Fibroblast of villous mesenchyme (primary cell): ENCODE measurements at places on chromosomes 16 and 17.

DNA sequence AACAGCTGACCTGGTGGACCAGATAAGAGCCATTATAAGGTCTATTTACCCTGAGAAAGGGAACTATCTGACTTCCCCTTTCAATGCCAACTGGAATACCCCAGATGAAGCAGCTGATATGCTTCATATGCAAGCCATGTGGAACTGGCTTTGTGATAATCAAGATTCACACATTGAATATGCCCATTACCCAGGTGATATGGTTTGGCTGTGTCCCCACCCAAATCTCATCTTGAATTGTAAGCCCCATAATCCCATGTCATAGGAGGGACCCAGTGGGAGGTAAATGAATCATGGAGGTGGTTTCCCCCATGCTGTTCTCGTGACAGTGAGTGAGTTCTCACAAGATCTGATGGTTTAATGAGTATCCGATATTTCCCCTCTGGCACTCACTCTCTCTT lies 42.1 kb downstream of the IKZF3 start:
- DNase-seq: no peak

GRCh38 chr17:16415031-16415924 lies at the start of gene TRPV2:
TRPV2 (plus strand) TSS chr17:16415571; CDS start chr17:16417669, 2,098 bp downstream.
- DNase-seq: peak; percentile 22

DNA sequence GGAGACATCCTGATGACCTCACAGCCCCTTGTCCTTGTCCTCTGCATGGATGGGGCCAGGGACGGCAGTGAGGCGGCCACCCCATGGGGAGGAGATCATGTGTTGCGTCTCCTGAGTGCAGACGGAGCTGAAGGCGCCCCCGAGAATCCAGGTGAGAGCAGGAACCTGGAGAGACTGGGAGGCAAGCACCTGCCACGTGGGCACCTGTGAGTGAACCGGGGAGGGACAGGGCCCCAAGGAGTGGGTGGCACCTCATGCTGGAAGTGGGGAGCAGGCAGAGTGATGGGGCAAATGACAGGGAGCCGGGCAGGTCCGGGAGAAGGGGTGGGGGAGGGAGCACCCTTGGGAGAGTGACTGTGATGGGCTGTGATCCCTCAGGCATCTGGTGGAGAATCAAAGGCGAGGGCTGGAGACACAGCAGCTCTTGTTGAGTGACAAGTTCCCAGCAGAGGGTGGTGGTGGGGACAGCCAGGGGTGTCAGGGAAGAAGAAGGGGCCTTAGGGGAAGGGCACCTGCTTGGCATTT lies 174.3 kb upstream of the CHMP6 start:
- no peak for DNase-seq

- DNase-seq: peak; percentile 63
These were observed 46.0 kb upstream of the NF1 start for GRCh38 chr17:31048780-31049179.

DNA sequence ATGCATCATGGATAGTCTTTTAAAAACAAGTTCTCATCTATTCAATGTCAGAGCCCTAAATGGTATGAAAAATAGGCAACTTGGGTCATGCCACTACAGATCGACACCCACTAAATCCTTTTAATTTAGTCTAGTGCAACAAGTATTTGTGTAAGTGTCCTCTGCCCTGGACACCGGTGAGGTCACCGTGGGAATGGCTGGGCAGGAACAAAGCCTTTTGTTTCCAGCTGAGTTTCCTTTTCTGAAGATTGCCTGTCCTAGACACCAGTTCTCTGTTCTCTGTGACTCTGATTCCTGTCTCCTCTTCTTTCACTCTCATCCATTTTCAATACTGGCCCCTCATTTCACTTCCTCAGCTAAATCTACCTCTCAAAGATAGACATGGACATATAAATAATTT lies 446.5 kb downstream of the MAF start:
- no peak for DNase-seq

- no peak for DNase-seq
These were observed 58.7 kb downstream of the PLXDC1 start for GRCh38 chr17:39092692-39093230.

- DNase-seq: no peak
These were observed 69.9 kb upstream of the HSBP1 start for GRCh38 chr16:83737729-83738354.

DNA sequence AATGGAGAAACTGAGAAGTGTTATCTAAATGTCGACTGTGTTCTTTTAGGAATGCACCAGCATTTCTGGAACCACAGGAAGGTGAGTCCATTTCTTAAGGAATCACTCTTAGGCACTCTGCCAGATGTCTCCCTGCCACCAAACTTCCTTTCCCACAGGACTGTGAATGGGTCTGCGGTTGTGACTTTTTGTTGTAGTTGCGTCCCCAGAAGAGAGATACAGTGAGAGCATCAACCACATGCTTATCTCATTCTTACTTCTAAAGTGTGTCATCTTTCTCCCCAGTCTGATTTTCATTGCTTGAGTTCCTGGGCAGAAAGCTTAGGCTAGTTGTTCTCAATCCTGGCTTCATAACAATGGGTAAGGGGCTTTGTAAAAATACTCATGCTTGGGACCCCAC lies 13.4 kb downstream of the ITPRIPL2 start:
- DNase-seq: no peak

DNA sequence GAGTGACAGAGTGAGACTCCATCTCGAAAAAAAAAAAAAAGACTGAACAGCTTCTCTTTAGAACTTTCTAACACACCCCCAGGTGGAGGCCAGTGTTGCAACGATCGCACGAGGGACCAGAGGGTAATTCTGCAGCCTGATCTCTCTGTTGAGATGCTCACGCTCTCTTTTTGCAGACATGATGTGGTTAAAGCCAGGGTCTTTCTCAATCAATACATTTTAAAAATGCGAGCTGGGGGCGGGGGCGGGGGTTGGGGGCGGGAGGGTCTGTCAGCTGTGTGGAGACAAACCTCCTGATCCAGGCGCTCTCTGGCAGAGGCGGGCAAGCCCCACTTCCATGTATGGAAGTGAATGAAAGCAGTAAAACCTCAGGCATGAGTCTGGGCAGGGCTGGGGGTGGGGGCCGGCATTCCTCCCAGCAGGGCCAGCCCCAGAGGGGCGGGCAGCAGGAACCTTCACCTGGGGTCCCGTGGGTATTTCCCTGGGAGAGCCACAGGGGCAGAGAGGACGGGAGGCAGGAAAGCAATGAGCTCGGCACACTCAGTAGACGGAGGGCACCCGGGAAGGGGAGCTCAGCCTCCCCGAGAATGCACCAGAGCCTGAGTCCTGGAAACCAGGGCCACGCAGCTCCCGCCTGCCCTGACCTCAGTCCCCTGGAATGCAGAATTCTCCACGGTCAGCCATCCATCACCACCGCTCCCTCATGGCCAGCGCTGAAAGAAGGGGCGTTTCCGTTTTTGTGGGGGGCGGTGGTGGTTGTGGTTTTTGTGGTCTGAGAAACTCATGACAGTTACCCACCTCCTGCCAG lies 28.0 kb downstream of the NXN start:
- DNase-seq: peak; percentile 88

- DNase-seq: no peak
These were observed 8.2 kb downstream of the ADCY7 start for GRCh38 chr16:50274326-50275097.

GRCh38 chr16:77221482-77221881 lies 22.3 kb downstream of the SYCE1L start:
- DNase-seq: peak; percentile 73

- no peak for DNase-seq
These were observed 163.7 kb upstream of the CHMP6 start for GRCh38 chr17:80827646-80828643.

GRCh38 chr16:19589771-19590302 lies 34.3 kb downstream of the VPS35L start:
- DNase-seq: peak; percentile 93

- DNase-seq: no peak
These were observed 17.8 kb downstream of the OSBPL7 start for GRCh38 chr17:47803751-47804150.

DNA sequence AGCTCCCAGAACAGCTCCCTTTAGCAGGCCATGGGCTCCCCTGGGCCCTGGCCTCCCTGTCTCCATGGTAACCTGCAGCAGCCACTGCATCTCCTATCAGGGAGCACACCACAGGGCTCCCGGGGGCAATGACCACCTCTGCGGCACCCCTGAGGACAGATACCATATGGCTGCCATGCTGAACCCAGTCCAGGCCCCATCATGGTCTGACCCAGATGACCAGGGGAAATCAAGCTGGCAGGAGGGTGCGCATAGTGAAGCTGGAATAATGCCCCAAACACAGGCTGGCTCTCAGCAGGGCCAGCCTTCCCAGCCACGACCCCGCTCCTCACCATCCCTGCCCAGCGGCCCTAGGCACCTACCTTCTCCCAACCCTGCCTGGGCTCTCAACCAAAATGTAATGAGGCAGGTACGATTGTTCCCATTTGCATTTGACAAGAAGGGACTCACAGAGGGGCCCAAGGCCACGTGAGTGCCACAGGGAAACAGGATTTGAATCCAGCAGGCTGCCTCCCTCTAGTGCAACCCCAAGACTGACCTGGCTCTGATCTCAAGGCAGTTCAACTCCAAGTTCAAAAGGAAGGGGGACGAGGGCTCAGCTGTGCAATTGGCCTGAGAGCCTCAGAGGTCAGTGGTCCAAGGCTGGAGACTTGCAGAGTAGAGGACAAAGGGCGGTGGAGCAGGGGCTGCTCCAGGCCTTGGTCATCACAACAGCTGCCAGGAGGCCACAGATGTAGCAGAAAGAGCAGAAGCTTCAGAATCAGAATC lies 2.4 kb downstream of the RUNDC3A start:
- no peak for DNase-seq

- no peak for DNase-seq
These were observed 2.5 kb upstream of the AIPL1 start for GRCh38 chr17:6437466-6437865.
